ENCODE measurements at places on chromosomes 13 and 19.

GRCh38 chr13:71625694-71626093, 241.3 kb downstream of the DACH1 start:
- no peak for DNase-seq

DNA sequence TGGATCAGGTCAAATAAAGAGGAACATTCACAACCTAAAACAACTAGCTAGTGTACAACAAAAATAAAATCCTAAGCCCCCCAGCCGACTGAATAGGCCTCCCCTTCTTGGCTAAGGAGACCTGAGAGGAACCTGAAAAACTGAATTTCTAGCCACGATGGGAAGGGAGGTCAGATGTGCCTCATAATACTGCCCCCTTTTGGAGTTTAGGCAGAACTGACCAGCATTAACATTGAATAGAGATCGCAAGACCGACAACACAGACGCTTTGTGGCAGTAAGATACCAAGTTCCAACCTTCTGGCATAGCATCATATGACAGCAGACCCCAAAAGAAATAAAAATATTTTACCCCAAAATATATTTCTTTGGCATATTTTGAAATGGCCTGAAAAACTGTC, 15.9 kb downstream of the CBY2 start:
- DNase-seq = no peak

GRCh38 chr13:71408416-71408815, 458.6 kb downstream of the DACH1 start:
- DNase-seq = no peak

GRCh38 chr19:9075064-9075949, 11.6 kb upstream of the OR1M1 start:
- DNase-seq = peak; percentile 99

GRCh38 chr13:26041444-26041843, 10.4 kb downstream of the SHISA2 start:
- no peak for DNase-seq

- peak; percentile 97 for DNase-seq
Observed at GRCh38 chr19:11091703-11092153, 2.5 kb downstream of the LDLR start.

DNA sequence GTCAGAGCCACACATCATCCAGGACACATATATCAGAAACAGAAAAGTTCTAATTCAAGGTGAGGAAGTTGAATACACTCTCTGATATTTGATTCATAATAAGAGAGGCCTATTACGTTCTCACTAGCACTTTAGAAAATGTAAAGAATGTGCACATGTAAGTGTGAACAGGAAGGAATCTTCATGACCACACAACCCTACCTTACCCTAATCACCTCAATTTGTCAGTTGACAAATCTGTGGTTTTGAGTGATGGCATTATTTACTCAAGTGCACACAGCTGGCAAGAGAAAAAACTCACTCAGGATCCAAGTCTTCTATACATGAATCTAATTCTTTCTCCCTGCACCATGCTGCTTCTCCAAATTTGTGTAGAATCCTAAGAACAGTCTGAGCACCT, 445.8 kb downstream of the SUCLA2 start:
- no peak for DNase-seq

DNA sequence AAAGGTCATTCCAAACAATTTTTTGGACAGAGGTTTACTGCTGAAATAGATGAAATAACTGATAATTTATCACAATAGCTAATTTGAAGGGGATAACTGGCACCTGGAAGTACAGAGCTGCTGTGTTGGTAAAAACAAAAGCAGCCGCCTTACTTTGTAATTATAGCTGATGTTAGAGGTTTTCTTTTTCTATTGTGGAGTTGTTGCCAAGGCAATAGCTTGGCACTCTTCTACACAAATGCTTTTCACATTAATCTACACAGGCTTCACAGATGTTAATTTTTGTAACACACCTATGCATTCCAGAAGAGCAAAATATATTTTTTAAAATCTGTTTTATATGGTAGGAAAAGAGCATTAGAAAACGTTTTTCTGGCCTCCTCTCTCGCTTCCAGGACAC, 56.9 kb downstream of the LACC1 start:
- DNase-seq = no peak

DNA sequence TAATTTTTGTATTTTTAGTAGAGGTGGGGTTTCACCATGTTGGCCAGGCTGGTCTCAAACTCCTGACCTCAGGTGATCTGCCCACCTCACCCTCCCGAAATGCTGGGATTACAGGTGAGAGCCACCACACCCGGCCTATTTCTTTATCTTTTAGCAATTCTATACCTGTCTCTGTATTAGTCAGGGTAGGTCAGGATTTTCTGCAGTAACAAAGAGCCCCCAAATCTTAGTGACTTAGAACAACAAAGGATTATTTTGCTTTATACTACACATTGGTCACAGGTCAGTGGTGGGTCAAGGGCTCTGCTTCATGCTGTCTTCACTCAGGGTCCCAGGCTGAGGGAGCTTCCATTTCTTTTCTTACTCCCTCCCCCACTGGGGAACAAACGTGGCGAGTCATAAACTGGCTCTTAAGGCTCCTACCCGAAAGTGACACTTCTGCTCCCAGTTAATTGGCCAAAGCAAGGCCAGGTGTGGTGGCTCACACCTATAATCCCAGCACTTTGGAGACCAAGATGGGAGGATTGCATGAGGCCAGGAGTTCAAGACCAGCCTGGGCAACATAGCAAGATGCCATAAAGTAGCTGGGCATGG, 6.8 kb downstream of the ITPKC start:
- no peak for DNase-seq

DNA sequence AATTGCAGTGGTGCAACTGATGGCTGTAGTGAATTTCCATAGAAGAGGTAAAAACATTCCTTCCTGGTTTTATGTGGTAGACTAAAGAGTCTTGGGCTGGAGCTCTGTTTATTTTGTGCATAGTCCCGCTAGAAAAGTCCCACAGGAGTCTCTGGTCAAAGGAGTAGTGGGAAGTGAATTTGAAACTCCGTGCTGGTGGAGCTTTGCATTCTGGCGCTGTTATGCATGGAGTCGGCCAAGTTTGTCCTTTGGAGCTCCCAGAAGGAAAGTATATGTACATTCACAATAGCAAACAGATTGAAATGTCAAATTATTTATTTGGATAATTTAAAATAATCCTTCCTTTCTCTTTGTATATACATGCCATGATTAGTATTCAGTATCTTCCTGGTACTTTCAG, 296.5 kb downstream of the LMO7 start:
- no peak for DNase-seq

DNA sequence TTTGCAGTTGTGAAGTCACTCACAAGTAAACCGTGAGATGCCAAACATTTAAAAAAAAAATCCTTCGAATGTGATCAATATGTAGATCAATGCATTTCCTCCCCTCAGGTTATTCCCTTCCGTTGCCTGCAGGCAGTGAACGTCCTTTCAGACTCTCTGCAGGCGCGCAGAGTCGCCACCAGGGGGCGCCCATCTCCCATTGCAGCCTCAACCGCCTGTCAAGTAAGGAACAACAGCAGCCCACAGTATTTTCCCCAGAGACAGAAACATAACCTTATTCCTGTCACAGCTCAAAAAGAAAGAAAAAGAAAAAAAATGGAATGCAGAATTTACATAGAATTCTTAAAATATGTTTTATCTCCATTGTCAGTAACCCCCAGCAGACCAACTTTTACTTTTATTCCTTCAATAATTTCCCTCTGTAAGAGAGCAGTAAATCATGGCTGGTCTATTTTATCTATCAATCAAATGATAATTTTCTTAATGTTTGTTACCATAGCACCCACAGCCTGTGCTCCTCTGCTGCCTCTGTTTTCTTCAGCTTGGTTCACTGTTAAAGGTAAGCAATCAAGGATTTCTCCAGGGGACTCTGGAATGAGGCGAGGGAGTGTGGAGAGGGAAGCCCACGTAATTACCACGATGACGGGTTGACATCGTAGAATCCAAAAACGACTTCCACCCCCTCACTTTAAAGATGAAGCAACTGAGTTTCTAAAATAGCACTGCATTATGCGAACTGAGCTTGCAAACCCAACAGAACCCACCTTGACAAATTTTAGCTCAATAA, 637.6 kb upstream of the ARGLU1 start:
- peak; percentile 84 for DNase-seq

- no peak for DNase-seq
Observed at GRCh38 chr13:113075711-113076110, 29.9 kb upstream of the F7 start.

- DNase-seq = no peak
Observed at GRCh38 chr13:91318886-91319285, 28.6 kb upstream of the MIR17HG start.

DNA sequence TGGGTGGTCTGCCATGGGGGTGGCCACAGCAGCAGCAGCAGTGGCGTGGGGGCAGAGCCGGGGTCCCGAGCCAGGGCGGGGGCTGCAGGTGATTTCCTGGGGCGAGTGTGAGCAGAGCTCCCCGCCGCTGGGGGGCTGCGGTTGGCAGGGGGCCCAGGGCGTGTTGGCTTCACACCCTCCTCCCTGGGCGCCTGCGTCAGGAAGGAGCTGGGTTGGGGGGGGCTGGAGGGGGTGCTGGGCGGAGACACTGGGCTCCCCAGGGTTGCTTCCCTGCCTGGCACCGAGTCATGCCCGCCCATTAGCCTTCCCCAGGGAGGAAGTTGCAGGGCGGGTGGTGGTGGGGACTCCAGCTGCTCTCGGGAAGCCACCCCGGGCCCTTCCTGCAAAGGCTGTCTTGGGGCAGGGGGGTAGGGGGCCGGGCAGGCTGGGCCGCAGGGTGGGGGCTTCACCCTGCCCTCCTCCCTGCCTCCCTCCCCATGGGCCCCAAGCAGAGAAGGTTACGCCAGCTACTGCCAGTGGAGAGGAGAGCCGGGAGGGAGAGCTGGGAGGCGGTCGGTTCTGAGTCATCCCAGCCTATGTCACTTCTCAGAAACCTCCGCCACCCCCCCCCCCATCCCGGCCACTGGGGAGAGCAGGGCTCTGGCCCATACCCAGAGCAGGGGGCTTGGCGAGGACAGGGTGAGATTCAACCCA, 4.6 kb downstream of the MIDN start:
- peak; percentile 87 for DNase-seq

DNA sequence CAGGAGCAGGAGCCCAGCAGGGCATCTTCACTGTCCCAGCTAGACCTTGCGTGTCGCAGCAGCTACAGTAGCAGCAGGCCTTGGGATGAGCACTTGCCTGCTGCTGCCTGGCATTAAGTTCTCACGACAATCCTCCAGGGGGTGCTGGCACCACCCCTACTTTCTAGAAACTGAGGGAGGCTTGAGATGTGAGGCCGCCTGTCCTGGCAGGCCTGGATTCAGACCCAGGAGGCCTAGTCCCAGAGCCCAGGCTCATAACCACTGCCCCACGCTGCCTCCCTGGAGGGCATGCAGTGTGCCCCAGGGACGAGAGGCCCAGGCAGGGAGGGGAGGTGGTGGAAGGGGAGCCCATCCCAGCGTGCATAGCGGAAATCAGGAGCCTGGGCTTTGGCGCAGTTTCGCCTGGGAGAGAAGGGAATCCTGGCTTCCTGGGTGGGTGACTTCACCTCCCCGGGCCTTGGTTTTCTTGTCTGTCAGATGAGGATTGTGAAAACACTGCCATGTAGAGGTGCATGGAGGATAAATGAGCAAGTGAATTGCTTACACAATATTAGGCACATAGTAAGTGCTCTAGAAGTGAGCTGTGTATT, 26.1 kb downstream of the PPP5C start:
- peak; percentile 74 for DNase-seq

GRCh38 chr13:99496184-99497142, 4.8 kb upstream of the TM9SF2 start:
- no peak for DNase-seq

DNA sequence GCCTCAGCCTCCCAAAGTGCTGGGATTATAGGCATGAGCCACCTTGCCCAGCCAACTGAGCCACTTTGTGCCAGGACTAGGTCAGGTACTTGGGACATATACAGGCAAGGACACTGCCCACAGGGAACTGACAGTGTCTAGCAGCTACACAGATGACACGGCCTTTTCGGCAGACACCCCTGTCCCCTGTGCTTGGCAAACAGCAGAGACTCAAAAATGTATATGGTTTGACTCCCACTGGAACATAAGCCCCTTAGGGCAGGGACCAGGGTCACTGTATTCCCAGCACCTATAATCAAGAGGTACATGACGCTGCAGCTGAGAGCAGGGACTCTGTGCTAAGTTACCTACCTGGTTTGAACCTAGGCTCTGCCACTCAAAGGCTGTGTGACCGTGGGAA, 16.8 kb downstream of the ABCC4 start:
- DNase-seq = no peak

DNA sequence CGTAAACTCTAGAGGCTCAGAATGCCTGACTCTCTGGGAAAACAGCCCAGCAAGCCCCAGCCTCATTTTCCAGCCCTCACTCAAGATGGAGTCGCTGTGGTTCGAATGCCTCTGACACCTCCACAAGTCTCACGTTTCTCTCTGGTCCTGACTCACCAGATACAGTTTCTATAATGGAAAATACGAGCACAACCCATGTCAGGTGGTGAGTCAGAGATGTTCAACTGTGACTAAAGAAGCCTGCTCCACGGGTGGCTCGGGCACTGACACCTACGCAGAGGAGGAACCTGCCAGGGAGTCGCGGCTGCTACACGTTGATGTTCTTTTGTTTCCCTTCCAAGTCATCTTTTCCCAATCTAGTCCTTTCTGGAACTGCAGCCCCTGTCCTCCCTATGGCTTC, 87.1 kb upstream of the STK24 start:
- DNase-seq = no peak

- DNase-seq = no peak
Observed at GRCh38 chr19:58399903-58400302, 4.4 kb downstream of the RNF225 start.

- DNase-seq = no peak
Observed at GRCh38 chr19:41434450-41434849, 5.3 kb downstream of the DMAC2 start.

DNA sequence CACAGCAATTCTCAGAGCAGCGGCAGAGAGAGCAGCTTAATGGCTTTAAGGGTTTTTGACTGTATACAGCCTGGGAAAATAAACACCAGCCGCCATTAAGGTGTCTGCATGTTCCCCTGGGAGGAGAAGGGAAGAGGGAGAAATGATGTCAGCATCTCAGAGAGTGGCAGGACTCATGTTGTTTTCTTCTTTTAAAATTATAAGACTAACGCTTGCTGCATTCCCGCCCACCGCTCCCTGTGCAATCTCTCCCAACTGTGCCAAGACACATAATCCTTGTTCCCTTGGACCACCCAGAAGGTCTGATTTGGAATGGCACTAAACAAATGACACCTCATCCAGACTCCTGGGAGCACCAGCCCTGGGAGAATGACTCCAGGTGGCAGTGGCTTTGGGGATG, 27.7 kb upstream of the FAM216B start:
- no peak for DNase-seq

- no peak for DNase-seq
Observed at GRCh38 chr13:60174113-60174512, 10.4 kb upstream of the DIAPH3 start.

DNA sequence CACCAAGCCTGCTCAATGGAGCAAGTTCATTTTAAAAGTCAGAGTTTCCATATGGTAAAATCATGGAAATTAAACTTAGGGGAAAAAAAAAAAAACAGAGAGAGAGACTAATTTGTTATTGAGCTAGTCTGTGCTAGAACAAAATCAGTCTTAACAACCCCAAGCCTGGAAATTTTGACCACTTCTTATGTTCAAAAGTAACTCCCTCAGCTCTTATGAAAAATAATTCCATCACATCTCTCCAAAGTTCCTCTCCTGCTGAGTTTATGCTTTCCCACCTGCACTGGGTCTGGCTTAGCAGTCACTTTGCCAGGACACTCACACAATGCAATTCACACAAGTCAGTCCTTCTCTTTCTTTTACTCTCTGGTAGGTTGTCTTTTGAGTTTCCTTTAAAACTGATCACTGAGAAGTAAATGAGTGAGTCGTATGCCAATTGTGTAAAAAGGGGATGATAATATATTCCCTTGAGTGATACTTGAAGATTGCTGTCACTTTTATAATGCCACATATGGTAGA, 92.6 kb downstream of the ENOX1 start:
- no peak for DNase-seq

GRCh38 chr13:30364133-30364532, 56.8 kb upstream of the KATNAL1 start:
- DNase-seq = no peak

Measured in islet precursor cell (in vitro differentiated cells).